Psoas muscle (tissue), 8 donors: ENCODE measurements at places on chromosomes 5 and 9.

DNA sequence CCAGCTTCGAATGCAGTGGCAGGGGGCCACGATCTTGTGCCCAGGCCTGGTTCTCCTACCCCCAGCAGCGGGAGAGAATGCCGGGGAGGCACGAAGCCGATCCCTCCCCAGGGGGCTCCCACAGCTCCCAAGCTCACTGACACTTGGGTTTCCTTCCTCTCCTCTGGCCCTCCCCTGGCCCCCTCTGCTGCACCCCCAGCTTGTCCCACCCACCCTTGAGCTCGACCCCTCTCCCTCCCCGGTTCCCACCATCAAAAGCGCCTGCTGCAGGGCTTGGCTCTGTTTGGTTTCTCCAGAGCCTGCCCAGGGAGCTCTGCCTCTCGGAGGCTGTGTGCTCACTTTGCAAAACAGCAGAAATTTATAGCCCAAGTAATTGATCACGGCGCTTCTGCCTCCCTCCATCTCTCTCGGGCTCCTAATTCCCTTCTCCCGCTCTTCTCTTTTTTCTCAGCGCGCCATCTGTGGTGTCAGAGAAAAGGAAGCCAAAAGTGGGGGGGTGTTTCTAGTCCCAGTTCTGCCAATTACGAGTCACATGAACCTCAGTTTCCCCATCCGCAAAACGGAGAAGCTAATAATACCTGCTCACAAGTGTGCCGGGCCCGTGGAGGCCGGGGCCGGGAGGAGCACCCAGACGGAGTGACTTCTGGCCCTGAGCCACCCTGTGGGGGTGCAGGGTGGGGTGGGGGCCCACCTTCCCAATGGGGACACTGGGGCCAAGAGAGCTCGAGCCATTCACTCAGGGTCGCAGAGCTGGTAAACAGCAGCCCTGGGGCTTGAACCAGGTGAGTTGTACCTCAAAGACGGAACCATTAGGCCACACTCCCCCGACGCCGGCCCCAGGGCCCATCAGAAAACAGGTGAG lies 141.2 kb upstream of the IER5L start:
- no peaks in the 10 kb centered on the region for H3K27me3 ChIP-seq
- peak overlapping the region; percentile 73 for H3K27ac ChIP-seq
- peaks cover 30% of the 10 kb centered on the region for H3K4me1 ChIP-seq
- peak; percentile 50 for DNase-seq
- H3K4me3 ChIP-seq, result no peak overlapping the region

- H3K27ac ChIP-seq, result no peak overlapping the region
- no peak overlapping the region for H3K4me3 ChIP-seq
- H3K4me1 ChIP-seq, result no peaks in the 10 kb centered on the region
- no peaks in the 10 kb centered on the region for H3K27me3 ChIP-seq
- DNase-seq, result no peak
These were observed 276.2 kb upstream of the TNC start for GRCh38 chr9:115393976-115394775.

GRCh38 chr9:132597073-132597775 lies 14.8 kb downstream of the BARHL1 start:
- peaks cover 61% of the 10 kb centered on the region for H3K36me3 ChIP-seq
- no peak overlapping the region for H3K27ac ChIP-seq
- H3K4me3 ChIP-seq, result no peak overlapping the region
- peaks cover 13% of the 10 kb centered on the region for H3K27me3 ChIP-seq

- no peaks in the 10 kb centered on the region for H3K4me1 ChIP-seq
- peak overlapping the region; percentile 46 for H3K27ac ChIP-seq
- H3K4me3 ChIP-seq, result no peak overlapping the region
- H3K27me3 ChIP-seq, result no peaks in the 10 kb centered on the region
These were observed 68.1 kb downstream of the COL5A1 start for GRCh38 chr9:134709512-134710270.

GRCh38 chr5:152118676-152119470 lies 194.2 kb upstream of the GLRA1 start:
- no peaks in the 10 kb centered on the region for H3K4me1 ChIP-seq
- DNase-seq, result no peak
- H3K27me3 ChIP-seq, result no peaks in the 10 kb centered on the region
- H3K4me3 ChIP-seq, result no peak overlapping the region
- no peak overlapping the region for H3K27ac ChIP-seq

GRCh38 chr9:107188376-107188775 lies 94.7 kb upstream of the RAD23B start:
- H3K36me3 ChIP-seq, result no peaks in the 10 kb centered on the region
- no peaks in the 10 kb centered on the region for H3K27me3 ChIP-seq
- no peaks in the 10 kb centered on the region for H3K4me1 ChIP-seq
- DNase-seq, result no peak
- H3K27ac ChIP-seq, result no peak overlapping the region

- no peaks in the 10 kb centered on the region for H3K36me3 ChIP-seq
- DNase-seq, result no peak
- H3K27ac ChIP-seq, result no peak overlapping the region
- H3K4me1 ChIP-seq, result no peaks in the 10 kb centered on the region
These were observed 45.3 kb upstream of the TTC39B start for GRCh38 chr9:15352306-15352705.

DNA sequence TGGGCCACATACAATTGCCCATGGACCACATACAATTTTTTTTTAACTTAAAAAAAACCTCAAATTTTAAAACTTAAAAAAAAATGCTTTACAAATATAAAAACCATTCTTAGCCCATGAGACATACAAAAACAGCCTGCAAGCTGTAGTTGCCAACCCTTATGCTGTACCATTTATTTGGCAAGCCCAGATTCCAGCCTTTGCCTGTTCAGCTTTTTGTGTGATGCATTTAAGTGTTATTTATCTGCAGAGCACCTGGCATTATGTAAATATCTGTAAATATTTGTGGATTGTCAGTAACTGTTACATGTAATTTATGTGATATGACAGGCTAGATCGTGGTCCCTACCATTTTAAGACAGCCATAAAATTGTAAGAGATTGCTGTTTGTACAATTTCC lies 32.6 kb downstream of the HEXB start:
- no peak for DNase-seq
- H3K27ac ChIP-seq, result no peak overlapping the region
- H3K4me1 ChIP-seq, result no peaks in the 10 kb centered on the region
- no peaks in the 10 kb centered on the region for H3K27me3 ChIP-seq

DNA sequence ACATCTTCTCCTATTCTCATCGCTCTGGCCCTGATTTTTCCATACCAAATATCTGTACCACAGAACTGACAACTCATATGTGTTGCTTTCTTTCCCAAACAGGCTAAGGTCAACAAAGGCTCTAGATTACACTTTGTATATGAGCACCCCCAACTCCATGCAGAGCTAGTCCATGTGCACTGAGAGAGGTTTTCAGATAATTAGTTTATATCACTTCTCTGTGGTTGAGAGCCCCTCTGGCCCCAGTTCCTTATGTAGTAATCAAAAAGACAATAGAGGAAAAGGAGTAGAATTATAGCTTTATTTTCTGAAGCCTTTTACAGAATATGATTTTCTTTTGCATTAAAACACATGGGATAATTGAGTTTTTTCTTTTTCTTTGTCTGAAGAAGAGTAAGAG lies 120.0 kb downstream of the TRIO start:
- no peaks in the 10 kb centered on the region for H3K27me3 ChIP-seq
- H3K27ac ChIP-seq, result no peak overlapping the region
- H3K4me1 ChIP-seq, result peaks cover 76% of the 10 kb centered on the region
- DNase-seq, result no peak
- no peak overlapping the region for H3K4me3 ChIP-seq
- H3K36me3 ChIP-seq, result no peaks in the 10 kb centered on the region

DNA sequence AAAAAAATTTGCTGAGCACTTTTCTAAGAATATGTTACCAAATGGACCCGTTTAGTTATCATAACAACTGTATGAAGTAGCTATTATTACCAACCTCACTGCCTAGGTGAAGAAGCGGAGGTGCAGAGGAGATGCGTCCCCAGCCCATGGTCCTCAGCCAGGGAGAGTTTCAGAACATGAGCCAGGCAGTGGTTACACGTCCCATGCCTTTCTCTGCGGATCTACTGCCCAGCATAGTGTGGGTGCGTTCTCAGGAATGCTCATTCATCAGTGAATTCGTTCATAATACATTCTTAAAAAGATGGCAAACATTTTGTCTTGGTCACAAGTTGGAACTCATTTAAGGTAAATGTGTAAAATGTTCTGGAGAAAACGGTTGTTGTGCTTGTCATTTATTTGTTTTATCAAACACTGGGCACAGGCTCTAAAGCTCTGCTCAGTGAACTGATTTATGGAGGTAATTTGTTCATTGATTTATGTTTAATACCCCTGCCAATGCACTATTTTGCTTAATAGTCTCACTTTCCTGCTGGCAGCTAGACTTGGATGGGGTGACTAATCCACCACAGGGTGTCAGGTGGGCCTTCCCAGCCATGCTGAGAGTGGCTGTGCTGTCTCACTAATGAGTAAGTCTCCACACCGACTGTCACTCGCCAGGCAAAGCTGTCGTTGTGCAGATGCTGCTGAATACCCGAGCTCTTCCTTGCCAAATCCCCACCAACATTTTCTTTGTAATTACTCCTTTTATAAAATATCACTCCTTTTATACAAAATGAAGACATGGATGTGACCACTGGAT lies 248.8 kb downstream of the TENT4A start:
- H3K27me3 ChIP-seq, result no peaks in the 10 kb centered on the region
- no peaks in the 10 kb centered on the region for H3K36me3 ChIP-seq
- no peak overlapping the region for H3K27ac ChIP-seq
- no peaks in the 10 kb centered on the region for H3K4me1 ChIP-seq
- DNase-seq, result no peak
- no peak overlapping the region for H3K4me3 ChIP-seq

DNA sequence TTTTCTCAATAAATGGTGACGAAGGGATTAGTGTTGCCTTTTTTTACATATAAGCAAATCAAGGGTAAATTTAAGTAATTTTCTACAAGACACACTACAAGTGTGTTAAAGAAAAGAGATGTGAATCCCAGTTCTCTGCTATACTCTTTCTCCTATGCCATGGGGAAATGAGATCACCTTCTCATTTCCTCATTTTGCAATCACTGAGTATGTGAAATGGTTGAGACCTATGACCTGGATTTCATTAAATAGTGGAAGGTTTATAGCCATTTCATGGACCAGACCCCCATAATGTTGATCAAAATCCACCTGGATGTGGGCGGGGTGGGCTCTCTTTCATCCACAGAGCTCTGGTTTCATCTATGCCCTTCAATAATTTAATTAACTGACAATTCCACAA lies 66.9 kb upstream of the SLIT3 start:
- H3K36me3 ChIP-seq, result no peaks in the 10 kb centered on the region
- H3K27me3 ChIP-seq, result no peaks in the 10 kb centered on the region
- no peak overlapping the region for H3K27ac ChIP-seq
- no peak overlapping the region for H3K4me3 ChIP-seq
- DNase-seq, result no peak

DNA sequence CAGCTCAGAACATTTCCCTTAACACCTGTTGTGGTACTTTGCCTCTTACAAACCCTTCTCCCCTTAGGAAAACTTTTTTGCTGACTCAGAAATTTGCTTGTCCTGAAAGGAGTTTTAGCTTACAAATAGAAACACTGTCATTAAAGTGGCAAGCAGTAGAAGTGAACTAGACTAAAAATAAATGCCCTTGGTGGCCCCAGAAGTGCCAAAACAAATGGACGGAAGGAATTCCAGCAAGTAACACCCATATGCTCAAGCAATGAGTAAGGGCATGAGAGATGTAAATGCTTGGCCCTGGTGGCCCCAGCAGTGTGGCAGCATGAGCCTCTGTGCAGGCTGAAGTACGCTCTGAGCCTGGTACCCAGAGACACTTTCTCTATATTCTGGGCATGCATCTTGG lies 8.6 kb downstream of the VLDLR start:
- DNase-seq, result no peak
- no peaks in the 10 kb centered on the region for H3K36me3 ChIP-seq
- no peak overlapping the region for H3K4me3 ChIP-seq

DNA sequence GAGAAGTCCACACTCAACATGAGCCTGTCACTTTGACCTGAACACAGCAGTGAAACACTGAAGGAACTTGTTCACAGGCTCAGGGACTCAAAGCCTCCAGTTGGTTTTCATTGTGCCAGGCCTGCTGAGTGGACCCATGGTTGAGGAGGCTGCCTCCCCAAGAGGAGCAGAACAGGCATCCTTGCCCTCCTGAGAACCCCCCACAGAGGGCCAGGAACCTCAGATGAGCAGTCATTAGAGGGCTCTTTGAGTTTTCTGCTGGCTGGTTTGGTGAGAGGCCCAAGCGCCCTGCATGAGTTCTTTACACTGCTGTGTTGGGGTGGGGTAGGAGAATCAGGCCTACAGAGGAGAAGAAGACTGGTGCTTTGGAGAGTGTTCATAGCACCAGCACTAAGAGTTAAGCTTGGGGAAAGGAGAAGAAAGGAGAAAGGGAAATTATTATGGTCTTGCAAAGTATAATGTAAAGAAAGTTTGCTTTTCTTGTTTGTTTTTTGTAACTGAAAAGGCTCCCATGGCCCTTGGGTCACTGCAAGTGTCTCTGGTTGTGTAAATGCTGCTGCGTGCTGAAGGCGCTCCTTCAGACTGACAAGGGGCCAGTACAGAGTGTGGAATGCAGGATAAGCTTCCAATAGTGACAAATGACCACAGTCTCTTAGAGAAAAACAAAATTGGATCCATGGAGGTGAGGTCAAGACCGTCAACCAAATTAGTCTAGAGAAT lies 100.2 kb downstream of the PDE8B start:
- no peak overlapping the region for H3K27ac ChIP-seq
- no peak for DNase-seq
- no peak overlapping the region for H3K4me3 ChIP-seq
- H3K4me1 ChIP-seq, result no peaks in the 10 kb centered on the region
- no peaks in the 10 kb centered on the region for H3K36me3 ChIP-seq
